Activated CD4-positive, alpha-beta memory T cell treated with anti-CD3 and anti-CD28 coated beads, Interleukin-2, amount 10 ng/mL, durations not matched to agents 7 days and 5 days (primary cell): ENCODE measurements at places on chromosomes 16 and 17.

DNA sequence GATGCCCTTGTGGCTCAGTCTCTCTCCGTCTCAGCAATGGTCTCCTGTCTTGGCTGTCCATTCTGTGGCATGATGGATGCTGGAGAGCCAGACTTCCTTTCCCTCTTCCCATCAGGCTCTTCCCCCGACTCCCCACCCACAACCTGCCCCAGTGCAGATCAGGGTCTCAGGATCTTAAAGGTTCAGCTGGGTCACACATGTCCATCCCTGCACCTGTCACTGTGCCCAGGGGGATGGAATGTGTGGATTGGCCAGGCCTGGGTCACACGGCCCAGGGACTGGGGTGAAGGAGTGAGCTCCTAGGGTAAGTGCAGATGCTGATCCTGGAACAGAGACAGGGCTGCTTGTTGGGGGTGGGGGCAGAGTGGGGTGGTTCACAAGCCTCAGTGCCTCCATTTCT is 23.0 kb downstream of the ADGRG5 start:
- no peak for DNase-seq

DNA sequence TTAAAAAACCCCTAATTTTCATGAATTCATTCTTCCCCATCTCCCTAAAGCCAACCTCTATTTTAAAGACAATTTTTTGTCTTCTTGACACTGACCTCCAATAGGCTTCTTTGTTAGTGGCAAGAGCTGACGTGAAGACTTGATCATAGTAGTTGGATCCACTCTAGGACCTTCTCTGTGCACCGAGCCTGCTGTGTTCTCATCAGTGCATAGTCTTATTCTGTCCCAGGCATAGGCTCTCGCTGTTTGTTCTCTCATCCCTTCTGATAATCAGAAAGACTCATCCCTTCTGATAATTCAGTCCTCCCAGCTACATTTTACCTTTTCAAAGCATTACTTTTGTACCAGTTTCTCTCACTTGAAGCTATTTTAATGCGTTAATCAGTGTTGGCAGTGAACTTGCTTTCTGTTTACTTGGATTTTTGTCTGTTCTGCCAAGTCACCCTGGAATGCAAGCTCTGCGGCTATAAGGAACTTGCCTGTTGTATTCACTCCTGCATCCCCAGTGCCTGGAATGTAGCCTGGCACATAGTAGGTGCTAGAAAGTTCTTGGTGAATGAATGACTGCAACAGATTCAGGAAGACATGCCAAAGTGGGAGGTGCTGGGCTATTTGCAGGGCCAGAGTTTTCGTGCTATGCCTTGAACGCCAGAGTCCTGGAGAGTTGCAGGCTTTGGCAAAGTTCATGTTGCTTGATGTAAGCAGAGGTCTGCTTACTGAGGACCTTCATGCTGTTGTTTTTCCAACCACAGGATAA is 147.6 kb upstream of the MPHOSPH6 start:
- DNase-seq = no peak

DNA sequence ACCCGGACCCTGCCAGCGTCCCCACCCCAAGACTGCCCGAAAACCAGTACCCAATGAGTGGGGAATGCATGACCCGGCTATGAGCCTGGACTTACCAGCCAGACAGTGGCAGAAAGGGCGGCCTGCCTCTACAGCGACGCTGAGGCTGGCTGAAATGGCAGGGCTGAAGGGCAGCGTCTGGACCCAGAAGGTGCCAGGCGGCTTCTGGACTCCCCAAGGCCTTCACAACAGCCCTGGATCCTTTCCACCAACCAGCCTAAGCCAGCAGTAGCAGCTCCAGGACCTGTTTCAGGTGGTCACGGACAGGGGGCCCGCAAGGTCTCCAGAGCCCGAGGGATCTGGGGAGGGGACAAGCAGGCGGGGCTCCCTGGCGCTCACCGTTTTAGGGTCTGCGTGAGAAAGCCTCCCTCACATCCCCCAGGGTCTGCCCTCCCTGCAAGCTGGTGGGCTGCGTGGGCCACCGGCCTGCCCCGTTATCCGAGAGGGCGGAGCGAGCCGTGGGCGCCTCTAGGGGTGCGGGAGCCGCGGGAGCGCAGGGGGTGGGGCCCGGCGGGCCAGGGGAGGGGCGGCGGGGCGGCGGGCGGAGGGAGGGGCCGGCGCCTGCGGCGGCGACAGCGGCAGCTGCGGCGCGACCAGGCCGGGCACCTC is at the start of gene RIPOR1:
Gene RIPOR1 (plus strand): TSS at position 608 of the 648 bp plus-strand sequence. CDS start 9,618 bp downstream, outside the sequence.
- DNase-seq = peak; percentile 41

GRCh38 chr17:41658846-41659245 is 29.8 kb upstream of the EIF1 start:
- no peak for DNase-seq

DNA sequence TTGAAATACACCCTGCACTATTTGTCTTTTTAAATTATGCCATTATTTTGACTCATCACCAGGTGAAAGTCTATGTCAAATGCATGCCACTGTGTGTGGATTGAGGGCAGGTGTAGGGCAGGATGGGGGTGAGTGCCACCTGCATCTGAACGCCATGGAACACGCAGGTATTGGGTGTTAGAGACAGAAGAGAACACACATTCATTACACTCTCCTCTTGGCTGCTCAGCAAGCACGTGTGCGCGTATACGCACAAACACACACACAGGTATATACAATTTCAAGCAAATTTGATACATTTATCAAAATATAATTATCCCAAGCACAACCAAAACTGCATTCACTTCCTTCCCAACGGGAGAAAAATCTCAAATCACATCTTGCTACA is 268.9 kb downstream of the NTN1 start:
- no peak for DNase-seq

DNA sequence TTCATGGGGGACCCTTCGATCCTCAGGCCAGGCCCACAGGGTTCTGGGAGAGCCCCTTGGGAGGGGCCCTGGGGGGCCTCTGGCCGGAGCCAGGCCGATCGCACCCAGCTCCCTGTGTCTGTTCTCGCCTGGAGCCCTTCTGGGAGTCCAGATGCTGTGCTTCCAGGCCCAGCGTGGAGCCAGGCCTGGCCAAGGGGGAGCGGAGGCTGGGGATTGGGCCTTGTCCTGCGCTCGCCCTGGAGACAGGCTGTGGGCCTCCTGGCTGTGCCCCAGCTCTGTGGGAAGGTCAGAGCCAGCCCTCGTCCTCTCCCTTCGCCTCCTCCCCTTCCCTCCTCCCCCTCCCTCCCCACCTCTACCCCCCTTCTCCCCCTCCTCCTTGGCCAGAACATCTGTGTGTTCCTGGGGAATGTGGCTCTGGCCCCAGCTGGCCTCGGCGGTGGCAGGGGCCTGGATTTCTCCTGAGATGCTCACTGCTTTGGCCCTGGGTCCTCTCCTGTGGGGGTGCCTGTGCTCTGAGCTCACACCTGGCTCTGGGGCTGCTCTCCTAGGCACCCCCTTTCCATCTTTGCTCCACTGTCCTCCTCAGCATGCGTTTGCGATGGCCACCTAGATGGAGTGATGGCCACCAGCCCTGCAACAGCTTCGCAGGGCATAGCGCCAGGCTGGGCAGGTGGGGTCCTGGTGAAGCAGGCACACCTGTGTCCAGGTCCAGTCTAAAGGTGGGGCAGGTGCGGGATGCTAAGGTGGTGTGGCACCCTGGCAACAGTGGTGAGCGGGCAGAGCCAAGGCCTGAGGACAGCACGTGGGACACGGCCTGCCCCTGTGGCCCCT is 90.6 kb upstream of the CIBAR2 start:
- DNase-seq = no peak

DNA sequence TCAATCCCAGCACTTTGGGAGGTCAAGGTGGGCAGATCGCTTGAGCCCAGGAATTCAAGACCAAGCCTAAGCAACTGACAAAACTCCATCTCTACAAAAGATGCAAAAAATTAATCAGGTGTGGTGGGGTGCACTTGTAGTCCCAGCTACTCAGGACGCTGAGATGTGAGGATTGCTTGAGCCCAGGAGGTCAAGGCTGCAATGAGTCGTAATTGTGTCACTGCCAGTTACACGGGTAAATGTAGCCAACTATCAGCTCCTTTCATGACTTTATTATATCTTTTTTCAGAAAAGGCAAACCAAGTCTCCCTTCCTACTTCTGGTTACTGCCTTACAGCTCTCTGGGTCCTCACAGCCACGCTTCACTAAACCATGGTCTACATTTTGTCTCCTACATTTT is 4.0 kb downstream of the SDF2 start:
- no peak for DNase-seq
